ENCODE measurements at places on chromosomes 1 and 21.

DNA sequence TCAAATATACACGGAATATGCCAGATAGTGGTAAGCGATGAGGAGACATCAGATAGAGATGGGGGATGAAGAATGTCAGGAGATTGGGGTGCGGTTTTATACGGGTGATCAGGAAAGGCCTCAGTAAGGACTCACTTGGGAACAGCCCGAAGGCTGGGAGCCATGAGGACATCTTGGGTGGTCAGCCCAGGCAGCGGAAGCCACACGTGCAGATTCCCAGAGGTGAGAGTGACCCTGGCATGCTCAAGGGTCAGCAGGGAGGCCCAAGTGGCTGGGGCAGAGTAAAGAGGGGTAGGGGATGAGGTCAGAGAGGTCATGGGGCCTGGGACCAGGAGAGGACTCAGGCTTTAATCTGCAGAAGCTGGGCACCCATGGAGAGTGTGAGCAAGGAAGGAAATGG is 106.6 kb downstream of the MATN1 start:
- no peak for ATAC-seq

DNA sequence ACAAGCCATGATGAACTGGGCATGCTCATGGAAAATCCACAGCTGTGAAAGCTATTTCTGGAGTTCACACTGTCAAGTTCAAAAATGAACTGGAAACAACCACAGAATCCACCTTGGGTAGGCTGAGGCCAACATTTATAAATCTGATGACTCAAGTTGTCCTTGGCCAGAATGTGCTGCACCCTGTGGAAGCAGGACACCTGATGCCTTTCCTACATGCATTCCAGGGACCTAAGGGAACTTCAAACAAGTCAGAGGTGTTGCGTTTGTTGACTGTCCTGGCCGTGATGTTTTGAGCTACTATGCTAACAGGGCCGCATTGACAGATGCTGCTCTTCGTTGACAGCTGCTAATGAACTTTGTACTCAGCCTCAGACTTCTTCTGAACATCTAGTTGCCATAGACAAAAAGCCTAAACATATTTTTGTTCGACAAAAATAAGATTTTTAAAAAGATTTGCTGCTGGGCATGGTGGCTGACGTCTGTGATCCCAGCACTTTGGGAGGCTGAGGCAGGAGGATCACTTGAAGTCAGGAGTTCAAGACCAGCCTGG is 127.9 kb upstream of the SLC45A1 start:
- no peak for ATAC-seq

DNA sequence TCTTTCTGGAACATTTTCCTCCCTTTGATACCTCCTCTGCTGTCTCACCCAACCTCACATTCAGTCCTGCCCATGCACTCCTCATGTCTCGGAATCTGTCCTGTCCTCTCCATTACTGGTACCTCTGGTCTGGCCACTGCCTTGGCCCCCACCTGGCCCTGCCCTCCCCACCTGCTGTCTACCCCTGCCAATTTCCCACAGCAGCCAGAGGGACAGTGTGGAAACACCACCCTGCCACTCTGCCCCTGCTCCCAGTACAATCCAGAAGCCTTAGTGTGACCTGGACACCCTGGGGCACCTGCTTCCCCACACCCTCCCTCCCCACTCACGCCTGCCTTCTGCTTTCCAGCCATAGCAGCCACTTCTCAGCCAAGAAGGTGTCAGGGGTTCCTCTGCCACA is 534.4 kb downstream of the MATN1 start:
- no peak for ATAC-seq

DNA sequence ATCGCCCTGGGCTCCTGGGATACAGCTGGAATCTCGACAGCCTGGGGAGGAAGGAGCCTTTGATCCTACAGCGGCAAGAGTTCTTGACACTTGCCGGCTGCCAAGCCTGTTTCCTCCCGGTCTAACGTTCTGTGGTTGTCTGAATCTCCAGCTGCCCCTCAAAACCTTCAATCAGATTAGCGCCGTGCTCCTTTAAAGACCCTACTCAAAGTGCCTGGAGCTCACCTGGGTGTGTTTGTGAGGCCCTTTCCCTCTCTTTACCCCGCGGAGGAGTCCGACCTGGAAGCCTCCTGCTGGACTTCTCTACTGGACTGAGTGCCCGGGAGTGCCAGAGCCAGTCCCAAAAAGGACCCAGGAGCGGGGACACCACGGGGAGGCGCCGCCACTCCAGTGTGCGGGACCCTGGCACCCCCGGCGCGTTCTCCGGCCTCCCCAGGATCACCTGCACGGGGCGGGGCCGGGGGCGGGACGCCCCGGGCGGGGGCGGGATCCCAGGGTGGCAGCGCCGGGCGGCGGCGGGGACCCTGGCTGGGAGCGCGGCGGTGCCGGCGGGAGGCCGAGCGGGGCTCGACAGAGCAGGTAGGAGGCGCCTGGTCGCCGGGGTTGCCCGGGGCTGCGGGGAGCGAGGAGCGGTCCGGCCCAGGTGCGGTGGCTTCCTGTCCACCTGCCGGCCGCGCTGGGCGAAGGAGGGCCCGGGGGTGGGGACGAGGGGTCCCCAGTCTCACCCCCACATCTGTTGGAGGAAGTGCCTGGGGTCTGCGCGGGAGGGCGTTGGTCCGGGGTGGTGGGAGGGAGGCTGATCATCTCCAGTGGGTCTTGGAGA is at the start of gene NCMAP:
TSS of gene NCMAP (plus strand) at position 497 of the 823 bp plus-strand sequence. CDS start 39,344 bp downstream, outside the sequence.
- peak; percentile 51 for ATAC-seq

DNA sequence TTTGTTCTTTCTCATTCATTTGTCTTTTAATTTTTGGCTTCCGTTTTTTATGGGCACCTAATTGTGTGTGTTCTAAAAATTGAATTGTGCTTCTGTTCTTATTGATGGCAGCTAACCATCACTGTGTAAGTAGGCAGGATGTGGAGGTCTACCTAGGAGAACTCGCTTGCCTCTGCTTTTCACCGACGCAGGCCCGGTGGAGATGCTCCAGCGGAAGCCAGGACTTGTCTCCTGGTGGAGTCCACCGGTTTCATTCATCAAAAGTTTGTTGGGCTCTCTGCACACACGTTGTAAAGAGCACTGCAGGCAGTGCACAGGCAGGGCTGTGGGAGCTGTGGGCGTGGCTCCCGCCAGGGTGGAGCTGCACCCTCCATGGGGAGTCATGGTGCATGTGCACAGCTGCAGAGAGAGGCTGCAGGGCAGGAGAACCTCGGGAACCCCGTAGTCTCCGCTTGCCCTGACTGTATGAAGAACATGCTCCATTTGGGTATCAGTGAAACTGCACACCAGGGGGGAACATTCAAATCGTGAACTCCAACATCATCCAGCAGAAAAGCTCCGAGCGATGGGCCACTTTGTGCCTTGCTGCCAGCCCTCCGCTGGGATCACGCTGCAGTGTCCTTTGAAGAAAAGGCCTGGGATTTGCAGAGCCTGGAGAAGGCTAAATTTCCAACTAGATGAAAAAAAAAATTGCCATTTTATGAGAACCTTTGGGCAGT is 6.0 kb upstream of the C1orf174 start:
- ATAC-seq = no peak

- ATAC-seq = no peak
These were observed 34.3 kb downstream of the GPR137B start for GRCh38 chr1:236176337-236177336.

DNA sequence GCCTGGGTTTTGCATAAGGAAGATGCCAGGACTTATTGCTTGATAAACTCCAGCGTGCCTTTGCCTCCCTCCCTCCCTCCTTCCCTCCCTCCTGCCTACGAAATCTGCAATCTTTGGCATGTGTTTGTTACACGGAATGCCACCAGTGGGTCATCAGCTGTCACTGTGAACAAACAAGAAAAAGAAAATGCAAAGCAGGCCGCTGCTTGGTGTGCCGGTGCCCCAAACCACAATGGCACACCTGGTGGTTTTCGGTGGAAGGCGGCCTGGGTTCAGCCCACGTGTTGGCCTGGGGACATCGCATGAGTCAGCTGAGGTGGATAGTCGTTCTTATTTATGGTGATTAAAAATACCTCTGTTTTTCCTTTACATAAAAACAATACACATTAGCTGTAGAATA is 16.3 kb upstream of the IFNLR1 start:
- ATAC-seq = peak; percentile 36

DNA sequence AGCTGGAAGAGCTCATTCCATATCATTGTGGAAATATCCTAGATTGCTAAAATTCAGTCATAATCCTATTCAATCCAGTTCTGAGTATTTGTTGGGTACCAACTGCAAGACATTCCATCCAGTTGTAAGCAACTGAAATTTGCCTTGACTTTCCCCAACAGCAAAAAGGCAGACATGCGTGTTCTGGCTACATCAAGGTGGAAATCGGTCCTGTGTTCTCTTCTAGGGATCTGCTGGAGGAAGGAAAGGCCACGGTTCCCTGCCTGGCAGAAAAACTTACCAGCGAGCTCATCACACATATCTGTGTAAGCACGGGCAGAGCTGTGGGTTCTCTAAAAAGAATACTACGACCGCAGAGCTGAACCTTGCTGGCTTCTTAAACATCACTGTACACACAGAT is 17.5 kb downstream of the MX1 start:
- no peak for ATAC-seq

- ATAC-seq = no peak
These were observed 5.8 kb upstream of the CD46 start for GRCh38 chr1:207745839-207746767.

- peak; percentile 60 for ATAC-seq
These were observed 21.6 kb upstream of the GPR137B start for GRCh38 chr1:236120721-236121153.

GRCh38 chr1:233357595-233358397 is 30.3 kb downstream of the MAP3K21 start:
- ATAC-seq = peak; percentile 67

- no peak for ATAC-seq
These were observed 22.5 kb upstream of the DPYD start for GRCh38 chr1:97943354-97943753.

DNA sequence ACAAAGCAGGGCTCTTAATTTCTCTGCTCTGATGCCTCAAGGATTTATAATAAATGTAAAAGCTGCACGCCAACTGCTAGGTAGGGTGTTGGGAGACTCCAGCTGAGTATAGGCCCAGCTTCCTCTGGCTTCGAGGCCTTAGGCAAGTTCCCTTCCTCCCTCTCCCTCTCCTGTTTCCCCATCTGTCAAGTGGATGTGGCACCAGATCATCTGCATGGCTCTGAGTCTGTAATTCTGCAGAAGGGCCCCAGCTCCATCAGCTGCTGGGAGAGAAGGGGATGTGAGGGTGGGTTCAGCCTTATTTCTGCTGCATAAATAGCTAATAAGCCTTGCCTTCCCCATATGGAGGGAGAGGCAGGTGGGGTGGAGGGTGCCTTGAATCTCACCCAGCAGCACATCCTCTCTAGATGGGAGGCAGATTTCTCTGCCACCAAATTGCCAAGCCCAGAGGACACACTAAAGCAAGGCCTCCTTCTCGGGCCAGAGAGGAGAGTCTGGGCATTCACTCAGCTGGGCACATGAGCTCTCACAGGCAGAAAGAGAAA is 3.8 kb downstream of the TRIM62 start:
- ATAC-seq = no peak

DNA sequence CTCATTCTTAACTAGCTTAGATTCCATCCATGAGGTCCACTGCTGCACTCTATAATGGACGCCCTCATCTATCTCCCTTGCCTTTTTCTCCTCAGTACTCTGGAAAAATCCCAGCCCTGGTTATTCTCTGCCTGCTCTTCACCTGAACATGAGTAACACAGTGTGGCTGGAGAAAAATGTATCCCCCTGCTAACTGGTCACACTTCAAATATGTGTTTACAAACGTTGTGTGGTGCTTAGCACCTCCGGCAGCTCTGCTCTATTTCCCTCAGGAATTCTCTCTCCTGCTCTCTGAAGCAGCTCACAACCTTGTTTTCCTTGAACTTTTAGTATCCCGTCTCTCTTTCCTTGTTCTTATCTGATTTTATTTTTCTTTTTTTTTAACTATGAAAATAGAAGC is 4.1 kb downstream of the SCCPDH start:
- no peak for ATAC-seq

GRCh38 chr1:77030401-77031105 is 163.3 kb downstream of the ST6GALNAC5 start:
- ATAC-seq = no peak

- no peak for ATAC-seq
These were observed 122.7 kb downstream of the HMGB4 start for GRCh38 chr1:33986390-33987095.

DNA sequence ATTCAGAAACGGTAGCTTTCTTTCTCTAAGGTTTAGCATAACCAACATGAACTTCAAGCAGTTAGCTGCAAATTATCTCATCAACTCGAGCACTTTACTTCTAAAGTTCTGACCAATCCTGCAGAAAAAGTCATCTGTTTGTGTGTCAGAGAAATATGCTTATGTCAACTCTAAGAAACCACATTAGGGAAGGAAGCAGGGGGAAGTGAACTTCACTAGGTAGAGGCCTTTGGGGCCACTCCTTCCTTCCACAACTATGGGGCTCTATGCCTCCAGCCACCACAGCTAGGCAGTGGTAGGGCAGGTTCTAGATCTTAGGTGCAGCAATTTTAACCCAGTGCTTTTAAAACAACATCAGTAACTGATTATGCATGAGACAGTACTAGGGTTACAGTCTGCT is 375.9 kb downstream of the DSCAM start:
- no peak for ATAC-seq

- no peak for ATAC-seq
These were observed 161.9 kb upstream of the COL6A1 start for GRCh38 chr21:45819478-45820170.

All from activated CD4-positive, CD25-positive, alpha-beta regulatory T cell treated with anti-CD3 and anti-CD28 coated beads, Interleukin-2, amount 50 U/mL, for 24 hours (primary cell).